ENCODE measurements at places on chromosomes 4 and X.

- DNase-seq = no peak
Observed at GRCh38 chr4:108484187-108484586, 136.2 kb upstream of the RPL34 start.

- DNase-seq = no peak
Observed at GRCh38 chrX:134002921-134003615, 17.7 kb upstream of the GPC3 start.

DNA sequence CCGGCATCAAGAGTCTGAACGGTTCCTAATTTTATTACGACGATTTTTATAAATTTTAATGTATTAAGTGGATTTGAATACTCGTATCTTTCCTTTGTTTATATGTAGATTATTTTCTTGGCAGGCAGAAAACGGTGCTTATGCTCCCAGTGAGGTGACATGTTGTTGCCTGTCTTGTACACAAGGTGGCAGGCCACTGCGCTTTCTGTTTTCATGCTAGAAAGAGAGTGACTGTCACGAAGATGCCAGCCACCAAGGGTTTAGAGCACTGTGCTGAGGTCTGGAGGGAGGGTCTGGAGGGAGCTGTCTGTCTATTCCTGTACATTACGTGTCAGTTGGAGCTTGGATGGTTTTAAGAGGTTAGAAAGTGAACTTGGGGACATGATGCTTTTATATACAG is 87.7 kb downstream of the SHROOM2 start:
- peak; percentile 43 for DNase-seq

- DNase-seq = no peak
Observed at GRCh38 chr4:123408471-123409084, 12.0 kb downstream of the SPRY1 start.

- no peak for DNase-seq
Observed at GRCh38 chr4:153276971-153277370, 67.5 kb upstream of the MND1 start.

- no peak for DNase-seq
Observed at GRCh38 chr4:38516190-38516589, 147.8 kb upstream of the KLF3 start.

DNA sequence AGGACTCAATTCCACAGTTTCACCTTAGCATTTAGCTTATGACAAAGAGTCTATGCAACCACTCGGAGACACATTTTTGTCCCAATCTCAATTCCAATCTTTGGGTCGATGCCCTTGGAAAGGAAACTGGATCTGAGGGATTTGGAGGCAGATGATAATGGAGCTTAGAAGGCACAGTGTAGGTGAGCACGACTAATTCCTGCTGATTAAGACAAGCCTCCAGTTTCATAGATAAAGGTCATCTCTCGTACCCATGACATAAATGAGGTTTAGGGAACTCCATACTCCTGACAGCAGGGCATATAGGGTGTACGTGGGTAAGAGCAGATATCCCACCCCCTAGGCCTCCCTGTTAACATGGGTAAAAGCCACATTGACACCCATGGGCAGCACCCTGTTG is 24.4 kb upstream of the ZNF718 start:
- no peak for DNase-seq

GRCh38 chrX:68699960-68700746 is 52.7 kb downstream of the STARD8 start:
- DNase-seq = peak; percentile 79

GRCh38 chrX:53433651-53434639 is at the start of gene HSD17B10:
TSS of gene HSD17B10 (minus strand) at chrX:53434370. CDS start at chrX:53434345, 25 bp downstream.
- peak; percentile 81 for DNase-seq

GRCh38 chr4:30716681-30717207 is 3.4 kb upstream of the PCDH7 start:
- no peak for DNase-seq

GRCh38 chr4:13907255-13907751 is 279.8 kb upstream of the BOD1L1 start:
- DNase-seq = peak; percentile 2

DNA sequence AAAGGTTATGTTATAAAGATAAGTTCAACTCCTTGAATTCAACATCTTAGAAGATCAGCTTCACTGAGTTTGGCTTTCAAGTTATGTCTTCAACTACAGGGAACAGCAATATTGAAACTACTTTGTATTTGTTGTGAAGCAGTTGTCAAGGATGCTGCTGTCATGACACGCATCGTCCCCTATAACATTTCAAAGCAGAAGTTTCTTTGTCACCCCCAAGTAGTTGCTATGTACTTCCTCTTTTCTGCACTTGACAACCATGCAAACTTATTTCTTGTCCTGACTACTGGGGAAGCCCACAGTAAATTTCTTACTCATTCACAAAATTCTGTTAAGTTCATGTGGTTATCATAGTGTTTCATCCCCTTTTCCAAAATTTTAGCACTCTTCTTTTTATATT is 14.3 kb downstream of the ANTXR2 start:
- DNase-seq = peak; percentile 85

GRCh38 chr4:3786196-3786869 is 20.1 kb downstream of the ADRA2C start:
- DNase-seq = no peak

- no peak for DNase-seq
Observed at GRCh38 chr4:62135565-62136156, 935.5 kb downstream of the ADGRL3 start.

DNA sequence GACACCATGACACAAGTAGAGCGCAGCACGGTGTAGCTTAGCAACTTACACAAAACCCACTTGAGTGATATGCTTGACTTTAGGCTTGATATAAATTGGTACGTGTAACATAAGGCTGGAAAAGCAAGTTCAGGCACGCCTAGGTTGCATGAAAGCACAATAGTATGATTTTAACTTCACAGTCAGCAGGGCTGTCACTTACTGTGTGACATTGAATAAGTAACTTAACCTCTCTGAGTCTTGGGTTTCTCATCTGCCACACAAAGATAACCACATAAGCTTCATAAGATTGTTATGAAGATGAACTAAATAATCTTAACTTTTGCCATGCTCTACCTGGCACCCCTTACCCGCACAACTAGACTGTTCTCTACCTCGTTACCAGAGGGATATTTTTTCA is 9.5 kb downstream of the SRD5A3 start:
- DNase-seq = no peak

GRCh38 chr4:117634716-117635115 is 399.6 kb upstream of the NDST3 start:
- DNase-seq = no peak

DNA sequence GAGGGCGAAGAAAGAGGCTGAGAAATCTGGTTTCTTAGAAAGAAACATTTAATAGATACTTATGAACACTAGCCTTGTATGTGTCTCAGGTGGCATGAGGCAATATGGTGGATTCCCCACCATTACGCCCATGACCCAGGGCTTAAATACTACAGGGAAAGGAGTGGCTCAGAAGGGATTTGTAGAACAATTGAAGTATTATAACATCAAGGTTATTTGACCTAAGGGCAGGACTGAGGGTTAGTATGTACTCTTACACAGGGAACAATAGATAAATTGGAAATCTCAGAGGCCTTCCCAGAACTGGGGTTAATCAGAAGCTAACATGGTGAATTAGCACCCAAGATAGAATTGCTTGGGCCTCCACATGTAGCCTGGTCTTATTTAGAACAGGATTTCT is 11.0 kb upstream of the USP46 start:
- no peak for DNase-seq

GRCh38 chr4:19774690-19775256 is 476.9 kb upstream of the SLIT2 start:
- no peak for DNase-seq

GRCh38 chrX:136650811-136651210 is 2.9 kb downstream of the CD40LG start:
- DNase-seq = no peak

DNA sequence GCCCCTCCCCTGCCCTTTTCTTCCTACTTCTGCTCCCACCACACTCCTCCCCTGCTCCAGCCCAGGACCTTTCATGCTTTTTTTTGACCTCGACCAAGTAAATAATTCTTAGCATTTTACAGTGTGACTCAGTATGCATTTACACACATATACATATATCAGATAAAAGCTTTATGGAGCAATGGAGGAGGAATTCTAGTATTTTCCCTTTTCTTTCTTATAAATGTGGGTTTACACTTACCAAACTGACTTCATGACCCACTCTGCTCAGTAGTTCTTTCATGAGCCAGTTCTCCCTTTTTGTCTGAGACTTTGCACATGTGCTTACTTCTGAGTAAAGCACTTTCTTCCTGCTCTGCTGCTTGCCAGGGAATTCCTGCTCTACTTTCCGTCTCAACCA is 111.8 kb upstream of the H2AZ1 start:
- no peak for DNase-seq

- no peak for DNase-seq
Observed at GRCh38 chr4:73277201-73277600, 18.6 kb upstream of the ANKRD17 start.

- DNase-seq = no peak
Observed at GRCh38 chrX:23888887-23889501, 18.7 kb downstream of the APOO start.

DNA sequence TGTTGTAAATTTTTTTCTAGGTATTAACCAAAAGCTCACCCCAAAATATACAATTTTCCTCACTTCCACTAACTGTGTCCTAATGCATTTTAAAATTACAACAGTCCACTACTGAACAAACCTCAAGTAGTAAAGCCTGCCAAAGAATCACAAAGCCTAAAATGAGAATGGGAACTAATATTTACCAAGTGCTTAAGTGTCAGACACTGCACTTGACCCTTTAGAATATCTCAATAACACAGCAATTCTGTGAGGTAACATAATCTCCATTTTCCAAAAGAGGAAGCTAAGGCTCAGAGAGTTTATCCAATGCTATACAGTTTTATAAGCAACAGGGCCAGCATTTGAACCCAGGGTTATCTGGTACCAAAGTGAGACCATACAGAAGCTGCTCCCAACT is 4.9 kb downstream of the SLC9A7 start:
- DNase-seq = no peak

DNA sequence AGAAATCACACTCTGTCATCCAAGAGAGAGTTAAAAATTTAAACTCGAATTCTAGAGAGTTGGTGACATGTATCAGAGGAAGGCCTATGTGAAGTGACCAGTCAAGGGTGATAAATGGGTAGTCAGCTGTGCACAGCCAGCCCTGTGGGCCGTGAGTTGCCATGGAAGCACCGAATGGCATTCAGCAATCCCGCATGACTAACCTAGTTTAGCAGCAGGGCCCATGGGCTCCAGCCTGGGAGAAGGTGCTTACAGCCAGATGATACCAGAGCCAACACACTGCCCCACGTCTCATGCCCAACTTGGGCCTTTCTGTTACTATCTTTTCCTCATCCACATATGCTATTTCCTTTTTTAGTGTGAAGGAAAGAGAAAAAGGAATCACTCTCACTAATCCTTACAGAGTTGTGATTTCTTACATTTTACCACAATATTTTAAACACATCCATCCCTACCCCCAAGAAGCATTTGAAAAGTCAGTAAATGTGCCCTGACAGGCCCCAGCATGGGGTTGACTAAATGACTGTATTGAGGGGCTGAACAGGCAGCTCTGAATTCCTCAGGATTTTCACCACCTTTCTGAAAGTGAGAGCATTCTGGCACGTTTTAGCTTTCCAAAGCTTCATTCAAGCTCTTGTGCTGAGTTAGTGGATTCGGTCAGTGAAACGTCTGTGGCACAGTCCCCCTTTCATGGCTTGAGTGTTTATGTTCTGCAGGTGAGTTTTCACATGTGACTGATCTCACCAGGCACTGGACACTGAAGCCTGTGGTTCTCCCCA is 104.2 kb downstream of the AFF1 start:
- DNase-seq = no peak

GRCh38 chrX:9874483-9874882 is 88.3 kb downstream of the SHROOM2 start:
- no peak for DNase-seq

- no peak for DNase-seq
Observed at GRCh38 chr4:114399105-114399504, 199.5 kb upstream of the UGT8 start.

DNA sequence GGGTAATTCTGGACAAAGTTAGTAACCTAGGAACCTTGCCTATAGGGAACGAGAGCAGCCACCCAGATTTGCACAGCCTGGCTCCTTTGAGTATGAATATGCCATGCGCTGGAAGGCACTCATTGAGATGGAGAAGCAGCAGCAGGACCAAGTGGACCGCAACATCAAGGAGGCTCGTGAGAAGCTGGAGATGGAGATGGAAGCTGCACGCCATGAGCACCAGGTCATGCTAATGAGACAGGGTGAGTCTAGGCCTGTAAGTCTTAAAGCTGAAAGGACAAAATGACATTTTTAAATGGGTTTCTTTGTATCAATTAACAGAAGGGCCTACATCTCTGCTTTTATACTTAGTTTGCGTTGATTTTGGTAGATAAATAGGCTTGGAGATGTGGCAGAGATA is 4.7 kb upstream of the ITGB1BP2 start:
- no peak for DNase-seq

GRCh38 chr4:143411527-143412419 is 75.1 kb downstream of the GAB1 start:
- DNase-seq = no peak

DNA sequence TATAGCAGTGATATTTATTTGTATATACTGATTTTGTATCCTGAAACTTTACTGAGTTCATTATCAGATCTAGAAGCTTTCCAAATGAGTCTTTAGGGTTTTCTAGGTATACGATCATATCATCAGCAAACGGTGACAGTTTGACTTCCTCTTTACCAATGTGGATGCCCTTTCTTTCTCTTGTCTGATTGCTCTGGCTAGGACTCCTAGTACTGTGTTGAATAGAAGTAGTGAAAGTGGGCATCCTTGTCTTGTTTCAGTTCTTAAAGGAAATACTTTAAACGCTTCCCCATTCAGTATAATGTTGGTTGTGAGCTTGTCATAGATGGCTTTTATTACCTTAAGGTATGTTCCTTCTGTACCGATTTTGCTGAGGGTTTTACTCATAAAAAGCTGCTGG is 37.5 kb downstream of the CBR4 start:
- DNase-seq = no peak

- no peak for DNase-seq
Observed at GRCh38 chr4:81495345-81495744, 23.6 kb upstream of the RASGEF1B start.

DNA sequence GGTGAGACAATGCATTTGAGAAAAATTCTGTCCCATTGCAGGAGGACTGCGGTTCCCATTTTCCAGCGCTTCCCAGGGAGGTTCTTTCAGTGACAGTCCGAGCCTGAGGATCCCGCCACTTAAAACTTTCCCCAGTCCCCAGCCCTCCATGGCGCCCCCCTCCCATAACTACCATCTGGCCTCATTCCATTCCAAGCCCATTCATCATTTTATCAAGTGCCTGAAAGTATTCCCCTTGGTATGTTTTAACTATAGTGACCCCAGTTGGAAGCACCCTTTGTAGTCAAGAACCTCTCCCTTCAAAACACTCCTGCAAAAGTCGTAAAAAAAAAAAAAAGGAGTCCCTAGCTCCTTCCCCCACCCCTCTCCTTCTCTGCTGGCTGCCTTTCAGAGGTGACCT is 1.2 kb downstream of the RASL11B start:
- no peak for DNase-seq

Measured in inflammatory macrophage treated with lipopolysaccharide for 1 hour (primary cell).